ENCODE measurements at places on chromosomes 2 and 18. TPM values are rescaled to one million over a fixed set of nuclear protein-coding genes. Genes with fewer than 3 reads are reported as not detected.

ALPG gene
- not detected for polyA plus RNA-seq

FHL2 gene
- polyA plus RNA-seq: 19.6 TPM

SLC9A4 gene
- 0.11 TPM for polyA plus RNA-seq

ZNF892 gene
- polyA plus RNA-seq: 0.75 TPM

ACADL gene
- 15.0 TPM for polyA plus RNA-seq

RFX8 gene
- polyA plus RNA-seq: 0.06 TPM

PRSS56 gene
- not detected for polyA plus RNA-seq

LOXHD1 gene
- polyA plus RNA-seq: 0.73 TPM
